ENCODE measurements at places on chromosomes 12 and 14.

GRCh38 chr14:68703093-68703492 is 89.8 kb downstream of the ZFP36L1 start:
- DNase-seq, result no peak

GRCh38 chr12:124852911-124853427 is 10.7 kb downstream of the SCARB1 start:
- no peak for DNase-seq

GRCh38 chr14:35161231-35161630 is 38.9 kb downstream of the PRORP start:
- no peak for DNase-seq

DNA sequence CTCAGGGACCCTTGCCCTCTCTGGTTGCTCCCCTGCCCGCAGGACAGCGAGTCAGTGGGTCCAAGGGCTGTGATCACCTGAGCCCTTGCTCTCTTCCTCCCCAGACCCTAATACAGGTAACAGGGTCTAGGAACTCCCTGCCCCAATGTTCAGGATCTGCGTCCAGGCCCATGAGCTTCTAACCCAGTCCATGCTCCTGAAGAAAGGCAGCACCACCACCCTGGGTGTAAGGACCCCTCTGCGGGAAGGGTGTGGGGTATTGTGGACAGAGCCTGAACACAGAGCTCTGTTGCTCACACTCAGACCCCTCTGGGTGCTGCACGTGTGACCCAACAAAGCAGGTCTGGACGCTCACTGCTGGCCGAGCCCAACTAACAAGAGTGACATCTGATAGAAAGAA is 18.3 kb downstream of the GLRX5 start:
- DNase-seq, result no peak

GRCh38 chr12:9773216-9773877 is 12.6 kb upstream of the CD69 start:
- DNase-seq, result no peak

- no peak for DNase-seq
These were observed 25.3 kb downstream of the RHOJ start for GRCh38 chr14:63229330-63230059.

GRCh38 chr12:114821570-114821969 is 137.6 kb upstream of the TBX3 start:
- DNase-seq, result no peak

GRCh38 chr12:124294780-124295341 is at the start of gene RFLNA:
Gene RFLNA, plus strand, starts transcription at chr12:124295093. Its CDS starts 337 bp downstream, at chr12:124295430.
- no peak for DNase-seq

DNA sequence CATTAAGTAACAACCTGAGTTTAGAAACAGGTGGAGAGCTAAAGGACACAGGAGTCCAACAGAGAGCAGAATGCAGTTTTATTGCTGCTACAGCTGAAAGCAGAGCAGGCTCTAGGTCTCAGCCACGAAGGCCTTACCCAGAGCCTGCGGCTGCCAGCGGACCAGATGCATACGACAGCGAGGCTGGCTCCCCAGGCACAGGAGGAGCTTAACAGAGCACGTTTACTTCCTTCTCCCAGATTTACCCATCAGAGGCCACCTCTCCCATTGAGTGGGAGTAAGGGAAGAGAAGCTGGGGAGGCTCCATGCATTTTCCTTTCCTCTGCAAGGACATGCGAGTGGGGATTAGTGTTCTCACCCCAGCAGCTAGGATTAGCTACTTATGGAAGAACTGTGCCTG is 22.6 kb downstream of the DYNC1H1 start:
- no peak for DNase-seq

GRCh38 chr12:16612647-16613046 is 6.7 kb upstream of the LMO3 start:
- no peak for DNase-seq

DNA sequence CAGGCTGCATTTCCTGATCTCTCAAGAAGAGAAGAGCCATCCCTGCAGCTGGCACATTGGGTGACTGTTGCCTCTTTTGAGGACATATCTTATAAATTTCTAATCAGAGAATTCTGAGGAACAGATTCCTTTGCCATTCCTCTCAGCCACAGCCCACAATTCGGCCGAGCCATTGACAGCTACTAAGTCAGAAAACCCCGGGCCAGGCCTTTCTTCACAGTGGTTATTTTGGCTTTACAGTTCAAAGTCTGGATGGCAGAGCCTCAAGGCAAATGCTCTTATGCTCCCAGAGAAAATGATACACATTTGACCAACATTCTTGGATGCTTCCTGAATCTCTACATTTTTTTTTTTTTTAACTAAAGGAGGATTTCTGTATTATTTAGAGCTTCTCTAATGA is 138.4 kb upstream of the FRMD6 start:
- no peak for DNase-seq

DNA sequence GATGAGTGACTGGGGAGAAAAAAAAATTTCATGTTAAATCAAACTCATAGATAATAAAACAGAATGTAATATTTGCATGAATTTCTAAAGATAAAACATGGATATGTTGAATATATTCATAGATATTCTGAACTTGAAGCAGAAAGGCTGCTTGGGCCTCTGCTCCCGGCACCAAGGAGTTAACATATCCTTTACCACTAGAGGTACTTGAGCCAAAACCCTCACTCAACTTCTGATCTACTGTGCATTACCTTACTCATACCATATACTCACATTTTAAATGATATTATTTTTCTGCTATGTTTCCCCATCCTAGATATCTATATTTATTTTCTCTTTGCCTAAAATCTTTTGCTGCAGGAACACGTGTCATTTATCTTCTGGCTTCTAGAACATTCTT is 14.9 kb downstream of the AREL1 start:
- DNase-seq, result no peak

DNA sequence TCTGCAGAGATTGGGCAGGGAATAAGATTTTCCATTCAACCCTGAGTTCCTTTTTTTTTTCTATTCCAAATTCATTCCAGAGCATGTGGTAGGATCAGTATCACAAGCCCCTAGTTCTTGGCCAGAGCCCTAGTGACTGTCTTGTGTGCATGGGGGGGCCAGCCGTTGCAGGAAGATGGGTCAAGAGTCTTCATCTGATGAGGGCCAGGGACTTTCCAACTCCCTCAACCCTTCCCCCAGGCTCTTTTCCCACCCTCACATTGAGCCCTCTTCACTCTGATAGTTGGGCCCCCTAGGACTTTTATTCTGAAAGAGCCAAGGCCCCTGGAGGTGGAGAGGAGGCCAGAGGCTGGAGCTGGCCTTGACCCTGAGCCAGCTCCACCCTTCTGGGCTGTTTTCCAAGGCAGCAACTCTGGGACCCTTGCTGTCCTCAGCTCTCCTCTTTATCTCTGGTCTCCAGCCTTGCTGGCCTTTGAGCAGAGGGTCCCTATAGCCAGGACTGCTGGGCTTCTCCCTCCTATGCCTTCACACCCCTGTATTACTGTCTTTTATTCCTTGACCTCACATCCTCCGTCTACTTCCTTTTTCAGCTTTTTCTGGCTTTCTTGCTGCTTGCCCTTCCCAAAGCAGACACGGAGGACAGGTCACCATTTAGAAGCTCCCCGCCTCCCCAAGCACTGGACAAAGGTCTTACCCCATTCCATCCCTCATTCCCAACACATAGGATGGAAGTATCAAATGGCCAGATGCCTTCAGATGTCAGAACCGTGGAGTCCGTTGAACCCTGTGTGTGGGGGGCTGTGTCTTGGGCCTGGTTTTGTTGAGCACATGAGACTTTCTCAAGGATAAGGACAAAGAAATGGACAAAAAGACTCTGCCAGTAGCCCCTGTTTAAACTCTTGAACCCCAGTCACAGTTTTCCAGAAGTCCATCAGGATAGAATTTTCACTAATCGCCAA is 5.6 kb downstream of the RBP5 start:
- DNase-seq, result no peak

DNA sequence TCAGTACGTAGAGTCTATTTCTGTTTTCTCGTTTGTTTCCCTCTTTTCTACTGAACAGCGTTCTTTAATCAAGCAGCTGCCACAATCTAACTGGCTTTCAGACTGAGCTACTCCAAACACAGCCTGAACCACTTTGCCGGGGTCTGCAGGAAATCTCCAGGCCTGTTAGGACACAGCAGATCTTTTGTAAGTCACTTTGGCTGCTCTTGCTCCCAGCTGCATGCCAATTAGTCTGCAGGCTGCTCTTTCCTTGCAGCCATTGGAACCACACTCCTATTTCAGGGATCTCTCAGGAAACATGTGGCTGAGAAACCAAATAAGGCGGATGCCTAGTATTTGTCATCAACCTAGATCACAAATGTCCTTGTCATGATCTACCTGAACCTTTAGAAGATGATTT is 73.6 kb downstream of the TMTC1 start:
- no peak for DNase-seq

DNA sequence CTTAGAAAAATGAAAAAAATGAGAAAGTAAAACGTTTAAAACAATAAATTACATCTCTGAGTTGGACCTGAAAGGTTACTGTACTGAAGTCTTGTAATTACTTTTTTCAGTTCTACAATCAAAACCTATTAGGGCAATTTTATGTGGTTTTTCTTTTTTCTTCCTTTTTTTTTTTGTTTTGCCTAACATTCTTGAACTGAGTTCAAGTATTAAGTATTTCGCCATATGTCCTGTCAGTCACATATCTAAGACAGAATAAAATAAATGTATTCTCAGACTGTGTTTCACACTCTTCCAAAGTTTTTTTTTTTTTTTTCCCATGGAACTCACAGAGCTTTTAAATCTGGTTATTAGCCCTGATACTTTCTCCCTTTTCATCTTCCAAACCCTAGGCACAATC is 172.0 kb downstream of the BCAT1 start:
- no peak for DNase-seq

- no peak for DNase-seq
These were observed 3.0 kb downstream of the KICS2 start for GRCh38 chr12:64219145-64219544.

DNA sequence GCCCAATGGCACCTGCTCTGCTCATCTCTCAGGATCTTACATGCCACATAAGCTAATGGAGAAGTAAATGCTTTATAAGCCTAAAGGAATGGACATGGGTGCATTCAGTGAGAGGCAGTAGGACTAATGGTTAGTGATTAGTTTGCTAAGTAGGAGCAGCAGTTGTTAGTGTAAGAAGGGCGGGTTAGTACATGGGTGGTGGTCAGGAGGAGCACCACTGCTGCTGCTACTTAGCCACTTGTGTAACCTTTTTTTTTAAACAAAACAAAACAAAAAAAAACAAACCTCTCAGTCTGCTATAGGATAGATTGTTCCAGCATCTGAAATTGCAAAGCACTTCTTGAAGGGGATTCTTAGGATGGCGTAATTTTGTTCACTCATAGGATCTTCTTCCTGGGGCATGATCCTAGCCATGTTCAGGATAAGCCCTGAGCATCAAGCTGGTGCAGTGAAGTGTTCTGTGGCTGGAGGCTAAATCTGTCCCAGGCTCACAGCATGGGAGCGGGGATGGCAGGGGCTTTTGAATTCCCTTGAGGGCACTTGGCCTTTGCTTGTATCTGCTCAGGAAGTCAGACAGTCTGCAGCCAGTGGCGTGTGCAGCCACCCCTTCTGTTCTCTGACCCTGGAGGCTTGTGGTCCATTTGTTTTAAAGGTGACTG is 63.6 kb downstream of the CHST11 start:
- DNase-seq, result no peak

GRCh38 chr12:110744151-110744571 is 1.5 kb upstream of the PPP1CC start:
- DNase-seq, result peak; percentile 35

- DNase-seq, result no peak
These were observed 15.7 kb upstream of the CIPC start for GRCh38 chr14:77082356-77082755.

- DNase-seq, result no peak
These were observed 19.8 kb upstream of the MGP start for GRCh38 chr12:14905269-14906004.

DNA sequence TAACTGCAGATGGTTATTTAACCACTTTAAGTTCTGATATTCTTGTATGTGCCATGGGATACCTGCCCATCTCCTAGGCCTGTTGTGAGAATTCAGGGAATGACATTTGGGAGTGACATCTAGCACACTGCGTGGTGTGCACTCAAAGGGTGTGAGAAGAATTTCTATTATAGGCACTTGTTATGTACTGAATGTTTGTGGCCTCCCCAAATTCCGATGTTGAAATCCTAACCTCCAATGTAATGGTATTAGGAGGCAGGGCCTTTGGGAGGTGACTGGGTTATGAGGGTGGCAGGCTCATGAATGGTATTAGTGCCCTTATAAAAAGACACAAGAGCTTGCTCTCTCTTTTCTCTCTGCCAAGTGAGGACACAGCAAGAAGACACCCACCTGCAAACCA is 27.6 kb downstream of the VCPKMT start:
- no peak for DNase-seq

DNA sequence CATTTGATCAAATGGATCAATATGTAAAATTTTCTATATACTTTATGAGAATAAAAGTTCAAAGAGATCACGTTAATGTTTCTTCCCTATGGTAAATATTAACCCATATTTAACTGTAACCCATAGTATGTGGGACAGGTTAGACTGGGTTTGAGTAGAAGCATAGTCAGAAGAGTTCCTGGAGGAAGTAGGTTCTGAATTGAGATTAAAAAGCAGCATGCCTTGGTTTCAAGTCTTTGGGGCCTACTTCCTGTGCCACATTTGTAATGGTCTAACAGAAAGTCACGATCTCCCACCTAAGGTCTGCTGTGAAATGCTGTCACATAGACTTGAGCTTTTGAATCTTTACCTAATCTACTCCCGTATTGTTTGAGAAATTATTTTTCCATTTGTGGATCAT is 63.8 kb downstream of the FIGNL2 start:
- DNase-seq, result no peak

- no peak for DNase-seq
These were observed 59.4 kb upstream of the AMIGO2 start for GRCh38 chr12:47139000-47139681.

- DNase-seq, result no peak
These were observed 352.9 kb upstream of the RGS6 start for GRCh38 chr14:71579331-71579730.

- no peak for DNase-seq
These were observed 861.1 kb downstream of the GALC start for GRCh38 chr14:87131879-87132278.
